ENCODE measurements at places on chromosomes 11 and 22. TPM values are rescaled to one million over a fixed set of nuclear protein-coding genes. Genes with fewer than 3 reads are reported as not detected.

DNA sequence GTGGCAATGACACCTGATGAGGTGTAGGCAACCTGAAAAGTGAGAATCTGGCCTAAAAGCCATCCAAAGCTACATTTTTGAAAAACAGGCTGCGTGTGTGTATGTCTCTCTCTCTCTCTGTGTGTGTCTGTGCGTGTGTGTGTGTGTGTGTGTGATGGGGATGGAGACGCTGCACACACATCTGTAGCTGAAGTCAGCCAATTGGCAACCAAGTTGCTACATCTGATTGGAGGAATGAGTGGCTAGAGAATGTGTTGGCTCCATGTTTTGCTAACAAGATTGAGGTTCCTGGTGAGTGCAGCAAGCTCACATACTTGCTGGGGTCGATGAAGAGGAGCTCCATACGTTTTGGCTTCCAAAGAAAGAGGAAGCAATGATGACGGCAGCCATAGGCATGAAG is 311.4 kb upstream of the NCAM1 start:
- H3K4me3 ChIP-seq = no peak overlapping the region
- no peaks in the 10 kb centered on the region for H3K27me3 ChIP-seq
- no peaks in the 10 kb centered on the region for H3K4me1 ChIP-seq
- H3K36me3 ChIP-seq = no peaks in the 10 kb centered on the region
- no peak for DNase-seq

- H3K4me1 ChIP-seq = no peaks in the 10 kb centered on the region
- H3K36me3 ChIP-seq = no peaks in the 10 kb centered on the region
- DNase-seq = peak; percentile 63
- no peak overlapping the region for H3K27ac ChIP-seq
Measured at GRCh38 chr22:25027959-25028840, 75.7 kb downstream of the KIAA1671 start.

DNA sequence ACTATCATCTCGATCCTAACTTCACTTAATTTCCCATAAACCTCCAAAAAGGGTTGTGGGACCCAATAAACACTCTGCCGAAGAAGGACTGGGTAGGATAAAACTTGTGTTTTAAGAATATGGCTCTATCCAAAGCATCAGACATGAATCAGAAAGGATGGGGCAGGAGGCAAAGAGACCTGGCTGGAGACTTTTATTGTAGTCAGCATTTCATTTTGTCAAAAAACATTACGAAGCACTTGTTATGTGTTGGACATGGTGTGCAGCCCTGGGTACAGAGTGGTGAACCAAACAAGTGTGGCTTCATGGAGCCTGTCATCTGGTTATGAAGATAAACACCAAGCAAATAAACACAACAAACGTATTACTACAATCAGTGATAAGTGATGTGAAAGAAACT is 17.3 kb downstream of the IL10RA start:
- H3K4me1 ChIP-seq = no peaks in the 10 kb centered on the region
- no peaks in the 10 kb centered on the region for H3K27me3 ChIP-seq
- no peak overlapping the region for H3K4me3 ChIP-seq
- DNase-seq = no peak
- no peak overlapping the region for H3K27ac ChIP-seq

DNA sequence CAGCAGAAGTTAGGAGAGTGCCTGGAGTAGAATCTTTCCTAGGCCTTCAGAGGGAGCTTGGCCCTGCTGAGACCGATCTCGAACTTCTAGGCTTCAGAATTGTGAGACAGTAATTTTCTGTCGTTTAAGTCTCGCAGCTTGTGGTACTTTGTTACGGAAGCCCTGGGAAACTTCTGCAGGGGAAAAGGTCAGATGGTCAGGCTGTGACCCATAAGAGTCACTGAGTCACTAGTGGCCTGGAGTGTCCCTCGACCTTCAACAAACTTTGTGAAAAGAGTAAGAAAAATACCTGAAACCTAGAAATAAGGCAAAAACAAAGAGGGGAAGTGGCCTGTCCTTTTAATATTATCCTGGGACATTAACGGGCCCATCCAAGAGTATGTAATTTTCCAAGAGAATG is 34.6 kb downstream of the CSNK2A3 start:
- H3K4me1 ChIP-seq = no peaks in the 10 kb centered on the region
- H3K27me3 ChIP-seq = no peaks in the 10 kb centered on the region
- no peaks in the 10 kb centered on the region for H3K36me3 ChIP-seq

DNA sequence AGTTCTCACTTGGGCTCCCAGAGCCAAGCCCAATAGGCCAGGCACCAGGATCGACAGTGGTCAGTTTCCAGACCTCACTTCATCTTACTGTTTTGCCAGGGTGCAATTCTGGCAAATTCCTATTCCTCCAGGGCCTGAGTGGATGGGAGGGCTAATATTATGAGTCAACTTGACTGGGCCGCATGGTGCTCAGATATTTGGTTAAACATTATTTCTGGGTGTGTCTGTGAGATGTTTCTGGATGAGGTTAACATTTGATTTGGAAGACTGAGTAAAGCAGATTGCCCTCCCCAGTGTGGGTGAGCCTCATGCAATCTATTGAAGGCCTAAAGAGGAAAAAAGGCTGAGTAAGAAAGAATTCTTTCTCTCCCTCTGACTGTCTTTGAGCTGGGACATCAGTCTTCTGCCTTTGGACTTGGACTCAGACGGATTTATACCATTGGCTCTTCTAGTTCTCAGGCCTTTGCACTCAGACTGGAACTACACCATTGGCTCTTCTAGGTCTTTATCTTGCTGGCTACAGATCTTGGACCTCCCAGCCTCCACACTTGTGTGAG is 132.9 kb upstream of the ZBED5 start:
- no peak overlapping the region for H3K4me3 ChIP-seq
- H3K27ac ChIP-seq = no peak overlapping the region
- no peaks in the 10 kb centered on the region for H3K36me3 ChIP-seq
- DNase-seq = no peak

DNA sequence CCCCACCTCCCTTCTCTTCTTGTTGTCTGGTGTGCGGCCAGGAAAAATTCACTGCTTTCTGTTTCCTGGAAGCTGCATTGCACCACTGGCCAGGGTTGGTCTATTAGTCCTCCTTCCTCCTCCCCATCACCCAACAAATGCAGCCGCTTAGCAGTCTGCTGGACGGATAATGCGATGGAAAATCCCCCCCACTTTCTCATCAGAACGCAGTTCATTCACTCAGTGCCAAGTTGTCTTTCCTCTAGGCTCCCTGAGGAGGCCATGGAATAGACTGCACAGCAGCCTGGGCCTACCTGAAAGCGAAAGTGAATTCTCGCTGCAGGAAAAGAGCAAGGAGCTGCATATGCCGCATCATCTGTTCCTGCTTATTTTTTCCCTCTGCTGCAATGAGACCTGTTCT is 513.6 kb downstream of the METTL15 start:
- no peaks in the 10 kb centered on the region for H3K27me3 ChIP-seq
- no peaks in the 10 kb centered on the region for H3K4me1 ChIP-seq
- no peaks in the 10 kb centered on the region for H3K36me3 ChIP-seq
- H3K4me3 ChIP-seq = no peak overlapping the region
- H3K27ac ChIP-seq = no peak overlapping the region
- DNase-seq = no peak

- H3K4me3 ChIP-seq = no peak overlapping the region
- H3K36me3 ChIP-seq = peaks cover 6% of the 10 kb centered on the region
- no peaks in the 10 kb centered on the region for H3K4me1 ChIP-seq
- H3K27ac ChIP-seq = no peak overlapping the region
- no peaks in the 10 kb centered on the region for H3K27me3 ChIP-seq
Measured at GRCh38 chr11:68936676-68937620, 33.3 kb downstream of the IGHMBP2 start.

DNA sequence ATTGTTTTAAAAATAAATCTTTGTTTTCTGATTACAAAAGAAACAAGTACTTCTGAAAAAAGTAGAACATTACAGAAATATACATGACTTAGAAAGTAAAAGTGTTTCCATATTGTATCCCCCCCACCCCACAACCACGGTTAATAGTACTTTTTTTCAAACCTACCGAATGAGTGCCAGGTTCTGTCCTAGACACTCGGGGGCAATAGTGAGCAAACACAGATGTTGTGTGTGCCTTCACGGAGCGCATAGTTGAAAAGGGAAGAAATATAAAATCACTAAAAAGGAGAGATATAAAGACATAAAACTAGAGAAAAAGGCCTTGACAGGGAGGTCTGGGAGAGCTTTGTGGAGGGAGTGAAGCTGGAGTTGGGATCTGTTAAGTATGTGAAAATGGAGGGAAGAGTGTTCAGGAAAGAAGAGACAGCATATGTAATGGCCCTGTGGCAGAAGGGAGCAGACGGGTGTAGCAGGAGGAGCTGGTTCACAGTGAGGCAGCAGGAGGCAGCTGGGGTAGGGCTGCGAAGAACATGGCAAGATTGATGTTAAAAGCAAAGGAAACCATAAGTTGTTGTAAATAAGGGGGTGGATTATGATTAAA is 42.1 kb upstream of the ALX4 start:
- H3K27me3 ChIP-seq = no peaks in the 10 kb centered on the region
- no peak overlapping the region for H3K27ac ChIP-seq
- DNase-seq = no peak
- no peak overlapping the region for H3K4me3 ChIP-seq
- H3K36me3 ChIP-seq = no peaks in the 10 kb centered on the region

DNA sequence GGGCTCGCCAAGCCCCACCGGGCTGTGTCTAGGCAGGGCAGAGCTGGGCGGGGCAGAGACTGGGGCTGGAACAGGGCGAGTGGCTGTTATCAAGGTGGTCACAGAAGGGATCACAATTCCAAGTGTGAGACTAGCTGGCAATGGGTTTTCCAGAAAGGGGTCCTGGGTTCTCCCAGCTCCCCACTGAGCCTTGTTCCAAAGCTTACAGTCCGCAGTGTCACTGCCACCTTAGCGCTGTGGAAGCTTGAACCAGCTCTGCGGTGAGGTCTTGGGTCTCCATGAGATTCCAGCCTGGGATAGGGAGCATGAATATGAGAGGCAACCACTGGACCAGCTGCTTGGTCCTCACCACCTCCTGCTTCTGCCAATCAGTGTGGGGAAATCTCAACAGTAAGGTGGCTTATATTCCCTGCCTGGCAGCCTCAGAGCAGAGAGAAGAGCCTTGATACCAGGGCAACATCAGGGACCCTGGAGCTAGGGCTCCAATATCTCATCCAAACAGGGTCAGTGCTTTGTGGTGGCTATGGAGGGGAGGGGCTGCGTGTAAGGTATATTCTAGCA is 831 bp downstream of the CD44 start:
- H3K4me3 ChIP-seq = peak overlapping the region; percentile 92
- DNase-seq = peak; percentile 34
- no peaks in the 10 kb centered on the region for H3K27me3 ChIP-seq
- no peaks in the 10 kb centered on the region for H3K36me3 ChIP-seq
- H3K27ac ChIP-seq = peak overlapping the region; percentile 95

GRCh38 chr22:22548910-22549309 is 10.2 kb downstream of the PRAME start:
- DNase-seq = no peak
- H3K36me3 ChIP-seq = no peaks in the 10 kb centered on the region
- H3K4me1 ChIP-seq = no peaks in the 10 kb centered on the region
- no peak overlapping the region for H3K4me3 ChIP-seq
- H3K27ac ChIP-seq = no peak overlapping the region
- H3K27me3 ChIP-seq = no peaks in the 10 kb centered on the region

DNA sequence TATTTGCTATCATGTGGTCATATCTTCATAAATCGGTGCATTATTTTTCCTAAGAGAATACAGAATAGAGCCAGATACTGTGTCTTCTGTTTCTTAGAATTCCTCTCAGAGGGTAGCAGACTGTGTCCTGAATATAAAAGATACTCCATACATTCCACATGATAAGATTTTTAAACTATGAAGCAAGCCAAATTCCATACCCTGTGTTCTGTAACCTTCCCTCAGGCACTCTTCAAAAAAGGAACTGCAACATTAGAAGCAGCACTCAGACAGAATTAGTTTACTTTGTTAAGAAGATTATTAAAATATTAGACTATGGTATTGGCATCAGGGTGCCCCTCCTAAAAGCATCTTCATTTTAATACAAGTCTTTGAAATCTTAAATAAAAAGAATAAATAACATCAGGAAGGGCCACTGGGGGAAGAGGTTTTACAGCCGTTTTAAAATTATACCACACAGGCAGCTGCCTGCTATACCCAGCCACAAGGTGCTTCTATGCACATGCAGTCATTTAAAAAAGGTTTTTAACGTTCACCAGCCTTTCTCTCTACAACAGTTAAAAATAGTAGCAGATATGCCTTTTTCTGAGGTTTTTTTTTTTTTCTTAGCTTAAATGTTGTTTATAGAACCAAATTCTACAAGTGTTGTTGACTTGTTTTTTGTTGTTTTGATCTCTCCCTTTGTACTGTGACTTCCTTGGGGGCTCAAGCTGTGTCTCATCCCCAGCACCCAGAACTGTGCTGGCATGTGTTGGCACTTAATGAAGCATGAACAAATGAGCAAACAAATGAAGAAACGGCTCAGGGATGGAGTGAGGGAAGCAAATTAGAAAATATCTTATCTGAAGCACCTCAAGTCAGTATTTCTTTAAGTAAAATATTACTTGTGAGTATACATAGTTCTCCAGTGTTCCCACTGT is 54.7 kb upstream of the CCDC89 start:
- H3K27ac ChIP-seq = no peak overlapping the region
- no peak overlapping the region for H3K4me3 ChIP-seq
- H3K27me3 ChIP-seq = no peaks in the 10 kb centered on the region
- peaks cover 11% of the 10 kb centered on the region for H3K4me1 ChIP-seq

- no peaks in the 10 kb centered on the region for H3K27me3 ChIP-seq
- DNase-seq = no peak
- H3K4me3 ChIP-seq = no peak overlapping the region
- H3K4me1 ChIP-seq = no peaks in the 10 kb centered on the region
Measured at GRCh38 chr22:50112151-50113118, 22.6 kb downstream of the MOV10L1 start.

DNA sequence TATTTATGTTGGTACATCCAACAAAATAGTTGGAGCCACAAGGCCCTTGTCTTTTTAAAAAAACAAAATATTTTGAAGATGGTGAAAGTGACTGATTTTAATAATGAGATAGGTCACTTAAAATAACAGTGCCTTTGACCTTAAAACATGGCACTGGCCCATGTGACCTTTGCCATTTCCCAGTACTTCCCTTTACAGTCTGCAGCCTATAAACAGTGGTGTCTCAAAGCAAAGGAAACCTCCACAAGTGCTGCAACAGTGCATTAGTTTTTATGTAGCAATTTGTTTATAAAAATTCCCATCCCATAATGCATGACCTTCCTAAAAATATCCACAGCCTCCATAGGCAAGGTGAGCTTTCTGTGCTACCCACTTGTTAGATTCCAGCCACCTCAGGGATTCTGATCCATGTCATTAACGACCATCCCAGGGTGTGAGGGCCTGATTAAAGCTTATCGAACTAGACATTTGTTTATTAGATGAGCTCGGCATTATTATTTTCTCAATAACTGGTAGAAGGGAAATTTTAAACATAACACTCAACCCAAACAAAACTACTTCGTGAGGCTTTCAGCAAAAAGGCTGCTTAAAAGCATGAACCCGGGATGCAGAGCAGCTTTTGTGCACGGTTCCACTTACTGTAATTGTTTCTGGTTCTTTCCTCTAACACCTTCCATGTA is 28.0 kb upstream of the CRKL start:
- no peak overlapping the region for H3K27ac ChIP-seq
- no peaks in the 10 kb centered on the region for H3K27me3 ChIP-seq
- DNase-seq = no peak
- no peak overlapping the region for H3K4me3 ChIP-seq
- no peaks in the 10 kb centered on the region for H3K4me1 ChIP-seq

- no peaks in the 10 kb centered on the region for H3K27me3 ChIP-seq
- no peak for DNase-seq
- H3K4me3 ChIP-seq = no peak overlapping the region
- peaks cover 19% of the 10 kb centered on the region for H3K4me1 ChIP-seq
Measured at GRCh38 chr11:75813124-75813523, 1.9 kb upstream of the UVRAG start.

The RFPL3 gene
- not detected for total RNA-seq

The TRPM5 gene
- total RNA-seq = 0.88 TPM

The OR5I1 gene
- not detected for total RNA-seq

The BACE1-AS gene
- 5.0 TPM for total RNA-seq

The MYO7A gene
- total RNA-seq = 6.5 TPM

The EFCAB6 gene
- total RNA-seq = 2.3 TPM

The VSIG2 gene
- total RNA-seq = 0.18 TPM

All from pancreas (tissue), 10 donors.